ENCODE measurements at places on chromosomes 6 and 20.

GRCh38 chr6:168708526-168708925, 267.5 kb downstream of the SMOC2 start:
- DNase-seq: no peak

- no peak for DNase-seq
Measured at GRCh38 chr6:136524339-136524935, 25.8 kb downstream of the MAP7 start.

- no peak for DNase-seq
Measured at GRCh38 chr6:29965563-29965872, 23.2 kb downstream of the HLA-A start.

GRCh38 chr6:168541307-168541706, 100.3 kb downstream of the SMOC2 start:
- no peak for DNase-seq

DNA sequence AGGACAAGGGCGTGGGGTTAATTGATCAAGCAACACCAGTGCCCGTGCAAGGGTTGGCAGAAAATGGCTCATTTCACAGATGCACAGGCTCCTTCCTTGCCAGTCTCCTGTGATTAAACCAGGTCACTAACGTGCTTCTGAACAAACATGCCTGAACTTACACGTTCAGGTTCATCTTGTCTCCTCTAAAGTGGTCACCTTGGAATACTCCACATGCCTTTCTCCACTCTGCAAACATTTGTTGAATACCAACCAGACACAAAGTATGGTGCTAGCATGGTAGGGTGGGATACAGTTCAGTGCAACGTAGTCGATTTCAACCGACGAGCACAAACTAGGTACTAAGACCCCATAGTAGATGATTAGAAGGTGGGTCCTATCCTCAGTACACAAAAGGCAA, 72.6 kb upstream of the PTPRT start:
- no peak for DNase-seq

- peak; percentile 71 for DNase-seq
Measured at GRCh38 chr6:31901415-31901952, 402 bp downstream of the ZBTB12 start.

- peak; percentile 47 for DNase-seq
Measured at GRCh38 chr6:108117427-108118358, 43.2 kb upstream of the OSTM1 start.

- DNase-seq: no peak
Measured at GRCh38 chr20:5662769-5663168, 87.4 kb upstream of the SHLD1 start.

- no peak for DNase-seq
Measured at GRCh38 chr6:150252714-150253444, 110.0 kb downstream of the PPP1R14C start.

DNA sequence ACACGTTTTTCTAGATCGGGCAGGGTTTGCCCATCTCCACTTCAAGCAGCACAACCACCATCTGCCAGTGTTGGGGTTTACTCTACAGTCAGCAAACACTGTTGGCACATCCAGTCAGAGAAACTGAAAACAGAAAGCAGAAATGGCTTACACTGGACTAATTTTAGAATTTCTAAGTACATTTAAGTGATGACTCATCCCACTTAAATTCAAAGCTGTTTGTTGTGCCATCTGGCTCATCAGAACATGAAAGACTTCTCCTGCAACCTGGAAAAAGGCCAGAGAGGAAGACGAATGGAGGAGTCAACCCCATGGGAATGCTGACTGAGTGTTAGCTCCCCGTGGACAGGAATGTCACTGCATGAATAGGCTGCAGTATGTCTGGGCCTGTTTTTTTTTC, 21.8 kb downstream of the FAM209B start:
- DNase-seq: peak; percentile 42

- DNase-seq: no peak
Measured at GRCh38 chr6:12312736-12313135, 22.6 kb downstream of the EDN1 start.

DNA sequence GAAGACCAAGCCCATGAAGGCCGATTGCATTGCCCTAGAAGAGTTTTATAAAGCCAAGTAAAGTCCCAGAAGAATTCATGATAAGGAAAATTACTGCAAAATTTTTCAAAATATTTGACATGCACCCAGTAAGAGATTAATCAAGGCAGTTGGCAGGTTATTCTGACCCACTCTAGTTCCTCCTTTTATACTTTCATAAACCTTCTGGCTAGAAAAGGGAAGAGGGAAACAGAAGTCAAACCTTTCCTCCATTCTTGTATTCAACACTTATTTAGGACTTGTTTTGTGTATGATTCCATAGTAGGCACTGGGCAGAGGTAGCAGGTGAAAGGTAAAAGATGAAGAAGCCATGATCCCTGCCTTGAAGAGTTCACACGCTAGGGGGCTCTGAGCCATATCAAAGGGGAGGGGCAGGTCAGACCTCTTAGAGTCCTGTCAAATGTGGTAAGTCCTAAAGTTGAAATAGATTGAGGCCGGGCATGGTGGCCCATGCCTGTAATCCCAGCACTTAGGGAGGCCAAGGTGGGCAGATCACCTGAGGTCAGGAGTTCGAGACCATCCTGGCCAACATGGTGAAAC, 85.4 kb downstream of the NDUFAF5 start:
- no peak for DNase-seq

DNA sequence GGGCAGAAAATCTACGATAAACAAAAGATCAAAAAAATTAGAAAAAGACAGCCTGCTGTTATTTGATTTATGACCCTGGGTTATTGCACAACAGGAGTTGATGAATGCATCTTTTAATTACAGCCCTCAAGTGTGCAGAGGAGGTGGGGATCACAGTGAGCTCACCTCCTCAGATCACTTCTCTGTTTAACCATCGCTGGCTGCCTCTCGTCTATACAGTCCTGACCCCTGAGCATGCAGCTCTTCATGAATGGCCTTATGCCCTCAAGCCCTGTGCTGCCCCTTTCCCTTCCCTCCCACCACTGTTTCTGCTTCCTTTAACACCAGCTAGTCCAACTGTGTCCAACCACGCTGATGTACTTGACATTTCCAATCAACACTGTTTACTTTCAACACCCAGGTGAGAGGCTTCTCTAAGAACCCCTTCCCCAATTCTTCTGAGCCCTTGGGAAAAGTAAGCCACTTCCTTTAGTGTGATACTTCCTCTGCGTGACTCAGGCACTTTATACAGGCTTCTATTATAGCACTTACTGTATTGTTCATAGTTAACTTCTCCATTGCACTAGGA, 60.6 kb upstream of the RIPOR2 start:
- no peak for DNase-seq

DNA sequence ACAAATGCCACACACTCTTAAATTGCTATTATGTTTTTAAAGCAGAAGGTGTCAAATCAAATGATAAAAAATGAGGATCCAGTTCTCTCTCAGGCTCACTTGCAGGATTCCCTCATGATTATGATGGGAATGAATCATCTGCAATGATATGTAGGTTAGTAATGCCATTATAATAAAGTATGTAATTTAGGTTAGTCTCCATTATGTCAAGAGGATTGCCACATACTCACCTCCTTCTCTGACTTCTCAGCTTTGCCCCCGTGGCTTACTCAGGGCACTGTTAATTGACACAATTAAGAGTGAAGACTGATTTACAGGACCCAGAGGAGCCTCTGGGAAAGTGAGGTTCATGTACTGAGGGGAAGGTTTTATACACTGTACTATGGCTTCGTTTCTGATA, 591.7 kb upstream of the NRSN1 start:
- no peak for DNase-seq

- DNase-seq: no peak
Measured at GRCh38 chr6:169328112-169328801, 74.6 kb upstream of the THBS2 start.

- no peak for DNase-seq
Measured at GRCh38 chr6:163395122-163395830, 19.2 kb upstream of the QKI start.

DNA sequence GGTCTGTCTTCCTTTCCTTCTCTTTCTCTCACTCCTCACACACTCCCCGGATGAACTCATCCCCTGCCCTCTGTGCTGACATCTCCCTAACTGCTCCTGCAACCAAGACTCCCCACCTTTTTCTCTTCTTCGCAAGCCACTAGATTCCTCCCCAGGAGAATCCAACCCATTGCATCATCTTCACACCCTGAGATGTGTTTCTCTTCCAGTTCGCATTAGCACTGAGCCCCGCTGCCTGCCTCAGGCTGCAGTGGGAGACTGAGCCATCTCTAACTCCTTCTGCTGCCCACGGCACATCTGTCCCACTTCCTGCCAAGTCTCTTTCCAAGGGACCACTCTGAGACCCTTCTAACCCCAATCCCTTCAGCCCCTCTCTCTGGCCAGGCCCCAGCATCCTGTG, 67.2 kb upstream of the NNAT start:
- no peak for DNase-seq

DNA sequence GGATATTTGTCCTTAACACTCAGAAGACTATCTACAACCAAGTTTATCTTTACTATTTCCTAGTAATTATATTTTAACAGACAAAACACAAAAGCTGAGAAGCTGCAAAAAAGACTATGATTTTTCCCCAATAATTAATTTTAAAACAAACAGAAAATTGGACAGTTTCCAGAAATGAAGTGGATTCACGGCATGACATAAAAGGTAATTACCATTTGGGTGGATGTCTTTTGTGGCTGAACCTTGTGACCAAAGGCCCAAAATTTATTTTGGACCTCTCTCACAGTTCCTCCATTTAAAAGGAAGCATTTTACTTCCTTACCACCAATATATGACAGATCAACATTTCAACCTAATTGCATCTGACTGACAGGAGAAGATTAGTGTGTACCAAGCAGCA, 90.2 kb downstream of the GMDS start:
- no peak for DNase-seq

DNA sequence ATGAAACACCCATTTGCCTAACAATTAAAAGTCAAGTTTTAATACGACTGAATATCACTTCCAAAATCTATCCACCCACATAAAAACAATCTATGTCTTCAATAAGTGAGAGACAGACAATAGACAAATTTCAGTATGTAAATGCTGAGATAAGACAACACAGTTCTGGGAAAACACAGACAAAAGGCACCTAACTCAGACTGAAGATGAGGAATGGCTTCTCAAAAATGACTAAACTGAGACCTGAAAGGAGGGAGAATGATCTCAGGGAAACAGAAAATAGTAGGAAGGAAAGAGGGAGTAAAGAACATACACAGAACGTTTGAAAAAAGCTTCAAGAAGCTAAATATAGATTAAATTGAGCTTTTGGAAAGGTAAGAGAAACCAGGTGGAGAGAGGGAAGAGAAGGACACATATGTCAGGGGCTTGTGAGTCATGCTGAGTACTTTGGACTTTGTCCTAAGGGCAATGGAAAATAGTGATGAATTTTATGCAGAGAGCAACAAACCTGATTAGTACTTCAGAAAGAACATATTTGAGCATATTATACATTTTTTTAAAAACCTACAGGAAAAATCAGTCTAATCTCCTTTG, 16.1 kb downstream of the LMBRD1 start:
- no peak for DNase-seq

DNA sequence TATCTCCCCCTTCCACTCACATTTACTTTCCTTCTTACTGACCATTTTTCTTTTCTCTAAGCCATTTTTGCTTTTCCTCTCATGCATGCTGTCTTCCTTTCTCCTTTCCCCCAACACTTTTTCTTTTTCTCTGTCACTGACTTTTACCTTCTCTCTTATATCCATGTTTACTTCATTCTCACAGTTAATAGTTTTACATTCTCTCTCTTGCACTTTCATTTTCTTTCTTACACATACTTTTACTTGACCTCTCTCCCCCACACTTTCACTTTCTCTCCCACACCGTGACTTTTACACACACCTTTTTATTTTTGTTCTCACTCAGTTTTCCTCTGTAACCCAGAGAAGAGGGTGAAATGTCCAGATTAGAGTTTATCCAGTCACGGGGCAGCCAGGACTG, 636.3 kb downstream of the PTPRT start:
- no peak for DNase-seq

GRCh38 chr6:89239338-89239737, 22.2 kb upstream of the GABRR1 start:
- peak; percentile 23 for DNase-seq

GRCh38 chr6:37134396-37135191, 35.4 kb upstream of the PIM1 start:
- no peak for DNase-seq

DNA sequence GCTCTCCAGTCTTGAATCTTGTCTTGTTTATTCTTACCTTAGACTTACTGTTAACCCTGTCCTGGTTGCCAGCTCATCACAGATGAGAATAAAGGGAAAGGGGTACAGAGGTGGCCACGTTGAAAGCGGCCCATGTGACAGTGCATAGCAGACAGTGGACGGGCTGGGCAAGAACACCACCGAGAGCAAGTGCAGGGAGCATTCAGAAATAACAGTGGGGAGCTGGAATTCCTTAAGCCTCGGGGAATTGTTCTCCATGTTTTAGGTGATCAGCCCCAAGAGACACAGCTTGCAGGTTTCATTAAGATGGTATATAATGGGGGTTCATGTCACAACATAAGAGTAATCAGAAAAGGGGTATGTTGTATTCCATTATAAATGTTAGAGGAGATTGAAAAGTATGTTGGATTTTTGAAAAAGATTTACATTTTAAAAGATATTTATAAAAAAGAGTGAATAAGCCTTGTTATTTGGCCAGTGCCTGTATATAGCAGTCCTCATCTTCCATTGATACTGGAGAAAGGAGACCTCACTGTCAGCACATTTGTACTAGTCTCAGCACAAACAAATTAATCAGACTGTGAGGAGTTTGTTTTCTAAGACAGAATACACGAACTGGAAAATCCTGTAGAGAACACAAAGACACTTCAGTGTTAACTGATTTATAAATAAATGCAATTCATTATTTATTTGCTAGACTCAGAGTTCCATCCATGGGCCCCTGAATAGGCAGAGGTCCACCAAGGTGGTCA, 35.4 kb downstream of the VAPB start:
- no peak for DNase-seq
